Caco-2 (cell line): ENCODE measurements at places on chromosomes 7 and 10. TPM values are rescaled to one million over a fixed set of nuclear protein-coding genes. Genes with fewer than 3 reads are reported as not detected.

VSTM2A gene
- not detected in 2 replicates for total RNA-seq

AKR1D1 gene
- 2.2 and 2.3 TPM in 2 replicates for total RNA-seq

ORAI2 gene
- 19.4 and 20.2 TPM in 2 replicates for total RNA-seq

MBL2 gene
- total RNA-seq = 0.20 and 0.46 TPM in 2 replicates

SPDYE1 gene
- not detected in 2 replicates for total RNA-seq

GRCh38 chr10:86057708-86058107, 308.9 kb downstream of the GRID1 start:
- no peak for DNase-seq
- H3K4me1 ChIP-seq = no peaks in the 10 kb centered on the region
- H3K27me3 ChIP-seq = no peaks in the 10 kb centered on the region
- H3K27ac ChIP-seq = no peak overlapping the region

GRCh38 chr10:1732564-1732996, 4.7 kb downstream of the ADARB2 start:
- no peak overlapping the region for H3K27ac ChIP-seq
- DNase-seq = no peak
- peaks cover 1% of the 10 kb centered on the region; the same call in 1 of the 2 replicates for H3K27me3 ChIP-seq
- no peaks in the 10 kb centered on the region for H3K4me1 ChIP-seq
- H3K4me3 ChIP-seq = no peak overlapping the region

GRCh38 chr7:145511004-145511403, 605.6 kb upstream of the CNTNAP2 start:
- no peaks in the 10 kb centered on the region for H3K4me1 ChIP-seq
- no peak overlapping the region for H3K4me3 ChIP-seq
- no peaks in the 10 kb centered on the region for H3K27me3 ChIP-seq
- no peak for DNase-seq

GRCh38 chr7:134420424-134421125, 38.3 kb downstream of the AKR1B1 start:
- H3K4me3 ChIP-seq = no peak overlapping the region
- H3K36me3 ChIP-seq = no peaks in the 10 kb centered on the region
- peak; percentile 63 for DNase-seq

GRCh38 chr10:59644841-59645240, 64.8 kb downstream of the SLC16A9 start:
- H3K27me3 ChIP-seq = no peaks in the 10 kb centered on the region
- DNase-seq = no peak
- no peak overlapping the region for H3K27ac ChIP-seq

DNA sequence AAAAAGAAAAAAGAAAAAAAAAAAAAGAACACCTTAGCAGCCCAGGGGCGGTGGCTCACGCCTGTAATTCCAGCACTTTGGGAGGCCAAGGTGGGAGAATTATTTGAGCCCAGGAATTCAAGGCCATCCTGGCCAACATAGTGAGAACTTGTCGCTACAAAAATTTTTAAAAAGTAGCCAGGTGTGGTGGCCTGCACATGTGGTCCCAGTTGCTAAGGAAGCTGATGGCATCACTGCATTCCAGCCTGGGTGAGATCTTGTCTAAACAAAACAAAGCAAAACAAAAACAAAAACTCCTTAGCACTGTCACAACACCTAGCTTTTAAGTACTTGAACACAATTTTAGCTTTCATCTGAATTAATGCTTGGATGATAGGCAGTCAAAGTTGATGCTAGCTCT, 86.3 kb upstream of the MKLN1 start:
- H3K4me1 ChIP-seq = no peaks in the 10 kb centered on the region
- no peak overlapping the region for H3K27ac ChIP-seq
- H3K36me3 ChIP-seq = no peaks in the 10 kb centered on the region

GRCh38 chr7:55723621-55723941, 139.0 kb downstream of the SEPTIN14 start:
- no peak overlapping the region for H3K4me3 ChIP-seq
- no peaks in the 10 kb centered on the region for H3K4me1 ChIP-seq
- H3K27ac ChIP-seq = no peak overlapping the region
- no peaks in the 10 kb centered on the region for H3K36me3 ChIP-seq

GRCh38 chr10:100153239-100153825, 32.5 kb downstream of the ERLIN1 start:
- H3K4me1 ChIP-seq = 0 out of 2 replicates have a peak, but pooled peaks cover 3% of the 10 kb centered on the region
- no peaks in the 10 kb centered on the region for H3K27me3 ChIP-seq
- no peak for DNase-seq
- H3K4me3 ChIP-seq = no peak overlapping the region
- peaks cover 2% of the 10 kb centered on the region for H3K36me3 ChIP-seq
- no peak overlapping the region for H3K27ac ChIP-seq

DNA sequence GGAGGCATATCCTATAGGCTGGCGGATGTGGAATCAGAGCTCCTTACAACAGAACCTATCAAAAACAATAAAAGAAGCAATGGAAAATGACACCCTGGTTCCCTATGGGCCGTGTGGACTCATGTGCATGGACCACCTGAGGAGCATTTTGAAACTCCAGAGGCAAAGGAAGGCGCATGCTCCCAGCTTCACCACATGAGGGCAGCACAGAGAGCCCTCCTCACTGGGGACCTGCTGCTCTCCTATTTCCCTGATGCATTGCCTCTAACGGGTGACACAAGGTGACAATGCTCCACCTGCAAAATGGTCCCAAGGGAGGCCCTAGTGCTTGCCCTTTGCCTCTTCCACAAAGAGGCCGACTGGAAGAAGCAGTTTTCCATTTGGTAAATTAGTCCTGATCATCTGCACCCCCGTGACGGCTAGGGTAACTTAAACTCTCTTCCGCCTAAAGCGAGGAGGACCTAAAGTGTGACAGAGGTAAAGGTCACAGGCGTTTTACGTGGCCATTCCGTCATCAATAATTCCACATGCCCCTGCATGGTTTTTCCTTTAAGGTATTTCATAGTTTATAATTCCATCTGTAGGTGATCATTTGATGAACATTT, 67.7 kb downstream of the GPAM start:
- no peaks in the 10 kb centered on the region for H3K27me3 ChIP-seq
- DNase-seq = peak; percentile 62
- H3K36me3 ChIP-seq = no peaks in the 10 kb centered on the region
- no peak overlapping the region for H3K4me3 ChIP-seq
- H3K27ac ChIP-seq = no peak overlapping the region
- no peaks in the 10 kb centered on the region for H3K4me1 ChIP-seq

DNA sequence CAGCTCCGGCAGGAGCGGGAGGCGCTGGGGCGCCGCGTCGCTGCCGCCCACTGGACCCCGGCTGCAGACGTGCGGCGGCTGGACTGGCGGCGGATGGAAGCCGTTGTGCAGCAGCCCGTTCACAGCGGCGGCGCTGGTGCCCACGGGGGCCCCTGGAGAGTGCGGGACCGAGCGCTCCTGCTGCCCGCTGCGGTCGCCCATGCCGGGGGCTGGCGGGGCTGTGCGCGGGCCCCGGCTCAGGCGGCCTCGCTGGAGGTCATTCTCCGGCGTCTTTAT, 413 bp downstream of the PANK1 start:
- H3K27ac ChIP-seq = no peak overlapping the region
- DNase-seq = no peak
- peaks cover 25% of the 10 kb centered on the region for H3K4me1 ChIP-seq
- H3K4me3 ChIP-seq = peak overlapping the region; percentile 83
- H3K36me3 ChIP-seq = no peaks in the 10 kb centered on the region

DNA sequence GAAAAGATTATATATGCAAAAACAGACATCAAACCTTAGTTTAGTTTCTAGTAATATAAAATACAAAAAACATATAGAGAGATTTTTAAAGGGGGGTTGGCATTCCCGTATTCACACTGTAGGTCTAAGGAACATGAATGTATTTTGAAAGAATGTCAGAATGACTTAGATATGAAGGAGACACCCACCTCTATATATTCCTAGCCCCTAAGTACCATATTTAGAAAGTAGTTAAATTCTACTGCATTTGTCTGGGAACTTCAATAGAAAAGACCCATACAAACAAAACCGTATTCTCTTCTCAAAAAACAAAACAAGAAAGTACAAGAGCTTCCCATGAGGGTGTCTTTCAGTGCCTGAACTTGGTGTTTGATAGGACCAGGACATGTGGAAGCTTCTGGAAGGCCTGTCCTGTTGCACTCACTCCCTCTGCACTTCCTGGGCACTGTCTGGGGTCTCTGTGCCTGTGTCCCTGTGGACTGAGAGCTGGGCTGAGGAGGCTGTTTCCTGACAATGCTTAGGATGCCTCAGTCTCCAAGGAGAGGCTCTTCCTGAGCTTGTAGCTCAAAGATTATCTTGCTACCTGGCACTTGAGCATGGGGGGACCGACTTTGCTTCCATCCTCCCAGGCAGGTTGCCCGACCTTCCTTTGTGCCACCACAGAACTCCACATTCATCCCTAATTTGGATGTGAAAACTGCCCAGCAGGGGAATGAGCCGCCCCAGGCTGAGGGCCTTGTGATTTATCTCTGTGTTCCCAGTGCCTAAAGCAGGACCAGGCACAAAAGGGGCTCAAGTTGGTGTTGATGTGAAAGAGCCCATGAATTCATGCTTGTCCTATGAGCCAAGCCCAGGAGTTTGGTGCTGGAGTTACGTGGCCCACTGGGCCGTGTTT, 44.4 kb upstream of the KLF6 start:
- no peaks in the 10 kb centered on the region for H3K36me3 ChIP-seq
- H3K27me3 ChIP-seq = no peaks in the 10 kb centered on the region
- no peak overlapping the region for H3K4me3 ChIP-seq
- H3K27ac ChIP-seq = peak overlapping the region; percentile 94
- no peak for DNase-seq
- peaks cover 76% of the 10 kb centered on the region for H3K4me1 ChIP-seq

DNA sequence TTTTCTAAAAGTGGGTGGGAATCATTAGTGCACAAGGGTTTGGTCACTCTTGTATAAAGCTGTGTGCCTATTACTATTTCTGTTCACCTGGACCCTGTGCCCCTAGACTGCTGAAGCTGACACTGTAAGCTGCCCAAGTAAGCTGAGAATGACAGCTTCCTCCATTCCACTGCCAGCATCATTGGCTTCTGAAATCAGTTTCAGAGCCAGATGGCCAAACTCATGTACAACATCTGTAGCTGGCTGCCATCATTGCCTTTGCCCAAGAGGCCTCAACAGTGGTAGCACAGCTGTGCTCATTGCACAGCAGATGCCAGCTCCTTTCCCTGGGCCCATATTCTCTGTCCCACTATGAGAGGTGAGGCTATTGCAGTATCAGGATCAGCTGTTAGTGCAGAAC, 165.7 kb downstream of the CPEB3 start:
- no peak overlapping the region for H3K4me3 ChIP-seq
- no peaks in the 10 kb centered on the region for H3K27me3 ChIP-seq
- DNase-seq = no peak
- peaks cover 20% of the 10 kb centered on the region for H3K4me1 ChIP-seq
- no peaks in the 10 kb centered on the region for H3K36me3 ChIP-seq
- no peak overlapping the region for H3K27ac ChIP-seq

DNA sequence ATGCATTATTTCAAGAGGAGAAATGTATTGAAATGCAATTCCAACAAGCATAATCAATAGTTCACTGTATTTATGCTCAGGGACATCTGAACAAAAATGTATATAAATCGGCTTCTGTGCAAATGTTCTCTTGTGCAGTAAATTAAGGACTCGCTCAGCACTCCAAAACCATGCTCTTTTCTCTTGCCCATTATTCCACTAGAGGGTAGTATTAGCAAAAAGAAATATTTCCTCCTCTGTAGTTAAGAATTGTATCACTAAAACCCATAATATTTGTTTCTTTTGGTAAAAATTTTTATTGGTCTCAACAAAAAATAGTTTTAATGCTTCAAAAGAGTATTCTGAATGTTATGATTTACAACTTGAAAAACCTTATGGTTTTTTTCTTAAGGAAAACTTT, 803.1 kb downstream of the PCDH15 start:
- H3K4me1 ChIP-seq = no peaks in the 10 kb centered on the region
- no peaks in the 10 kb centered on the region for H3K27me3 ChIP-seq
- H3K36me3 ChIP-seq = no peaks in the 10 kb centered on the region
- no peak for DNase-seq
- H3K4me3 ChIP-seq = no peak overlapping the region
- H3K27ac ChIP-seq = no peak overlapping the region

DNA sequence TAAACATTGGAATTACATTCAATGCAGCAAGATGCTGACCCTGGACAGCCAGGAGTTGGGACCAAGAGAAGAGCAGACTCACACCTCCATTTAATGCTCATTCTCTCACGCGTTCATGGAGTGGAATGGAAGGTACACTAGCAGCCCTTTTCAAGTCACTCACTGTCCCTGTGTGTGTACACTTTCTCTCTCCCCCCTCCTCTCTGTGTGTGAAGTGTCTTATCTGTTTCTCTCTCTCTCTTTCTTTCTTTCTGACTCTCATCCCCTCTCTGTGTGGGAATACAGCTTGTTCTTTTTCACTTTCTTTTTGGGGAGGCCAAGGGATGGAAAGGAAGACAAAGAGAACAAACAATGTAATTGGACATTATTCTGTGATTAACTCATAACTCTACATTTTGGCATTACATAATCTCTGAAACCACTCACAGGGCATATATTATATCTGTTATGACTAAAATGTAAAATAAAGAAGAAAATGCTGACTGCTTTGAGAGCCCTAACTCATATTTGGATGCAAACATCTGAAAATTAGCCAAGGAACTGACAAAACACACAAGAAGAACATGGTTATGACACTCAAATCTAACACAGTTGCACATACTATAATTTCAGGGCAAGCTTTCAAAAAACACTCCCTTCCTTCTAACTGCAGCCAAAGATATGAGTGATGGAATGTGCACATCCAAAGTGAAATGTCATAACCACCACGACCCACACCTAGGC, 188.8 kb downstream of the PARD3 start:
- no peaks in the 10 kb centered on the region for H3K4me1 ChIP-seq
- H3K4me3 ChIP-seq = no peak overlapping the region
- DNase-seq = no peak
- no peaks in the 10 kb centered on the region for H3K27me3 ChIP-seq
- H3K36me3 ChIP-seq = no peaks in the 10 kb centered on the region; the same call in 1 of the 2 replicates

DNA sequence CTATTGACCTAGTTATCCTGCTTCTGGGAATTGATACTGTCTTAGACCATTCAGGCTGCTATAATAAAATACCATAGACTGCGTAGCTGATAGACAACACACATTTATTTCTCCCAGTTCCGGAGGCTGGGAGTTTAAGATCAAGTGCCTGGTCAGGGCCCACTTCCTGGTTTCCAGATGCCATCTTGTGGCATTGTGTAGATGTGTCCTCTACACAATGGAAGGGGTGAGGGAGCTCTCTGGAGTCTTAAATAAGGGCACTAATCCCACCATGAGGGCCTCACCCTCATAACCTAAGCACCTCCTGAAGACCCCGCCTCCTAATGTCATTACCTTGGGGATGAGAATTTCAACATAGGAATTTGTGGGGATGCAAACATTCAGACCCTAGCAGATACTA, 62.4 kb downstream of the SLC35B4 start:
- no peaks in the 10 kb centered on the region for H3K4me1 ChIP-seq
- H3K27me3 ChIP-seq = no peaks in the 10 kb centered on the region
- no peak overlapping the region for H3K27ac ChIP-seq
- H3K36me3 ChIP-seq = no peaks in the 10 kb centered on the region
- no peak for DNase-seq
